ENCODE measurements at places on chromosomes 12 and 14. TPM values are rescaled to one million over a fixed set of nuclear protein-coding genes. Genes with fewer than 3 reads are reported as not detected.

DNA sequence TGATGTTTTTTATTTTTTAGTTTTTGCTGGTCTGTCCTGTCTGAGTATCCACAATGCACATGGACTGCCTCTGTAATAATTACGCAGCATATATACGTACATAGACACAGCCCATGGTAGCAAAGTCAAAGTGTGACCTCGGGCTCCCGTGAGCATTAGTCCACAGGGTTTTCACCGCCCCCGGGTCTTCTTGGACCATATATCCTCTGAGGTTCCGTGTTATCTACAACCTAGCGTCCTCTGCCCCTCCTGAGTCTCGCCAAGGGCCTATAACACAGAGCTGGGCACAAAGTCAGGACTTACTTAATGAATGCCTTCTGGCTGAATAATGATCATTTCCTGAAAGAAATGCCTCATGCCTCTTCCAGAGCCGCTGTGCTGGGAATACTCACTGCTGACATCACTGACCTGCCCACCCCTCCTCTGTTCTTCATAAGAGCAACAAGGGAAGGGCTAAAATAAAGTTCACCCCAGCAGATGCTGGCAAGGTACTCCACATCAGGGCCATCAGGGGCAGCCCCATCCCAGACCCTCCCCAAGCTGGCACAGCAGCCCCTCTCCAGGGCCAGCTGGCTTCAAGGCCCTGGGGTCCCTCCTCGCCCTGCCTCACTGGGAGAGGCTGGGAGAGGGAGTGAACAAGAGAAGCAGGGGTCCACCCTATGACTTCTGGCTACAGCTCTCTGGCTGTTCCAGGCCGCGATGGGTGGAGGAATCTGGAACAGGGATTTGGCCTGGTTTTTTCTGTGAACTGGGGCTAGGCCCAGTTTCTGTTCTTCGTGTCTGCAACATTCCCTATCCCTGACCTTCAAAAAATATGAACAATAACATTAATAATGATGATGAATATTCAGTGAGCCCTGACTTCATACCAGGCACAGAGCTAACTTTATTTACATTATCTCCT is 7.9 kb downstream of the HDAC7 start:
- no peaks in the 10 kb centered on the region for H3K27me3 ChIP-seq
- H3K27ac ChIP-seq, result peak overlapping the region; percentile 98
- H3K4me1 ChIP-seq, result peaks cover 97% of the 10 kb centered on the region
- H3K4me3 ChIP-seq, result peak overlapping the region; percentile 56
- peaks cover 6% of the 10 kb centered on the region for H3K36me3 ChIP-seq

Gene CERS5
- 8.4 TPM for total RNA-seq

DNA sequence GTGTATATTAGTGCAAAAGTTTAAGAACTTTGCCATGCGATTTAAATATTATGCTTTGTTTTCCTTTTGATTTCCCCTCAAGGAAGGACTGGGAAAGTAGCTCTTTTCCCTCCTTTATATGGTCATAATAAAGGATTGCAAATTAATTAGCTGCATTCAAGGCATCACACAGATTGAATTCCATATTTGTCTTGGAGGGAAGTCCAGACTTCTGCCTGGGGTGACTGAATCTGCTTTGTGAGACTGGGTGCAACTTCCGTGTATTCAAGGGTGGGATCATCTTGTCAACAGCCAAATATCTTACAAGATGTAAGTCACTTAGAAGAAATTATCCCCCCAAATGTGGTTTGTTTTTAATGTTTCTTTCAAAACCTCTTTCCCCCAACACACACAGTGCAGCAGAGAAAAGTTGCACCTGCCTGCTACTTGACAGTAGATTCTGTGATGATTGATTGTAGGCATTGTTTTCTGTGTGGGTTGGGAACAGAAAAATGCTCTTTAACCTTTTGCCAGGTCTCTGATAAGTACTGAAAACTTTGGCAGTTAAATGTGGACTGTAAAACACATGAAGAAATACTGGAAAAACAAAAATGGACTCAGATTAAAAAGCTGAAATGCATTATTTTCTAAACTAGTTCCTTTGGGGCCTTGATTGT is 28.4 kb downstream of the STK38L start:
- no peak overlapping the region for H3K4me3 ChIP-seq
- H3K4me1 ChIP-seq, result peaks cover 63% of the 10 kb centered on the region
- no peak for DNase-seq
- H3K27ac ChIP-seq, result peak overlapping the region; percentile 63

DNA sequence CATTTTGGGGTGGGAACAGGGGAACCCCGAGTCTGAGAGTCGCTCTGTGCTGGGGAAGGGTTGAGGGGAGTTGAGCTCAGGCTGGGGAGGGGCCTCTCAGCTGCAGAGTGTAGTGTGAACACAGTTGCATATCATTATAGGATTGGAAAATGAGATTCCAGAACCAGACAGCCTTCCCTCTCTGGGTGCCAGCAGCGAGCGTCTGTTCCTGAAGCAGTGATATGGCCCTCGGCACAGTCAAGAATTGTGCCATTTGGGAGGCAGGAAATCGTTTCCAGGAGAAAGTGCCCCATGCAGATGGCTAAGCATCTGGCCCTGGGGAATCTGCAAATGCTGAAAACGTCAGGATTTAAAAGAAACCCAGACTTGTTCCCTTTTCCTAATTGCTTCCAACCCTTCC is 70.4 kb upstream of the SFSWAP start:
- H3K4me1 ChIP-seq, result no peaks in the 10 kb centered on the region
- H3K27ac ChIP-seq, result no peak overlapping the region
- no peaks in the 10 kb centered on the region for H3K36me3 ChIP-seq
- H3K4me3 ChIP-seq, result no peak overlapping the region
- H3K27me3 ChIP-seq, result no peaks in the 10 kb centered on the region
- DNase-seq, result no peak

Gene TMEM117
- 5.7 TPM for total RNA-seq

DNA sequence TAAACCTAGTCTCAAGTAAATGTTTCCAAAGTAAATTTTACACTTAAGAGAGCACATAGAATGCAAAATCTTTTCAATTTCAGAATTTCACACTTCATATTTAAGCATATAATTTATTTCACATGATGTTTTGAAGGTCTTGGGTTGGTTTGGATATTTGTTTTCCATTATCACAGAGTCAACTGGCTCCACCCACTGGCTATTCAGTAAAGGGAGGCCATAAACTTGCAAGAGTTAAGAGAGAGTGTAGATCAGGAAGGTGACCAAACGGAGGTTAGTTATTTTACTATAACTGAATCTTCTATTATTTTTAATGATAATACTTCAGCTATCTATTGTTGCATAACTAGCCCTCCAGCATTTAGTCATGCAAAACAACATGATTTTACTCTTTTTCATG is 6.2 kb upstream of the CPNE8 start:
- H3K27me3 ChIP-seq, result no peaks in the 10 kb centered on the region
- H3K4me3 ChIP-seq, result no peak overlapping the region
- no peak overlapping the region for H3K27ac ChIP-seq
- no peaks in the 10 kb centered on the region for H3K4me1 ChIP-seq
- no peaks in the 10 kb centered on the region for H3K36me3 ChIP-seq

All from heart left ventricle (tissue), 16 donors.